ENCODE measurements at places on chromosomes 12 and 14.

DNA sequence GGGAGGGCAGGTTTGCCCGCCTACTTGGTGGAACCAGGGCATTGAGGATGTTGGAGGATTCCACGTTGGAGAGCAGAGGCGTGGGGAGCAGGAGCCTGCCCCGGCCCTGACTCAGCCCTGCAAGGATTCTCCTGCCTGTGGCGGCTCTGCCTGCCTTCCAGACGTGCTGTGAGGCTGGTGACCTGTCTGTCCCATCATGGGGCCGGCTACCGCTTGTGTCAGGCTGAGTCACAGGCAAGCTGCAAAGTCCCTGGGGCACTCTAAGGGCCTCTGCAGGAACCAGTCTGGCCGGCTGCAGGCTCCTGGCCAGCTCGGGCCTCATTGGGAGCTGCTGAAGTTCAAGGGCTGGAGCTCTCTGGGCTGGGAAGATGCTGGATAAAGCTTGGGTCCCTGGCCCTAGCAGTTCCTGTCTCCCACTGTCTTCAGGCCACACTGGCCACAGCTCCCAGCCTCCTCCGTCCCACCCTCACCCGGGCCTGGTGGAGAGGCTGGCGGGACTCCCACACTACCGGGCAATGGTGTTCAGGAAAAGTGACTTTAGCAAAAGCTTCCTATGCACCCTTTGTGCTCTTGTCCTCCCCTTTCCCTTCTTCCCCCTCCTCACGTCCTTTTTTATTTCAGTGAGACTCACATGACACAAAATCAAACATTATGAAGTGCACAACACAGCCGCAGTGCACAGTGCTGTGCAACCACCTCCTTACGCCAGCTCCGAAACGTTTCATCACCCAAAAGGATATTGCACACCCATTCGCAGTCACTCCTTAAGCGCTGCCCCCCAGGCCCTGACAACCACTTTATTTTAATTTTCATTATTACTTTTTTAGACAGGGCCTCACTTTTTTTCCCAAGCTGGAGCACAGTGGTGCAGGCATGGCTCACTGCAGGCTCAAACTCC lies 22.0 kb upstream of the ULK1 start:
- DNase-seq, result no peak

GRCh38 chr14:54593860-54594259 lies 26.9 kb downstream of the SAMD4A start:
- no peak for DNase-seq

DNA sequence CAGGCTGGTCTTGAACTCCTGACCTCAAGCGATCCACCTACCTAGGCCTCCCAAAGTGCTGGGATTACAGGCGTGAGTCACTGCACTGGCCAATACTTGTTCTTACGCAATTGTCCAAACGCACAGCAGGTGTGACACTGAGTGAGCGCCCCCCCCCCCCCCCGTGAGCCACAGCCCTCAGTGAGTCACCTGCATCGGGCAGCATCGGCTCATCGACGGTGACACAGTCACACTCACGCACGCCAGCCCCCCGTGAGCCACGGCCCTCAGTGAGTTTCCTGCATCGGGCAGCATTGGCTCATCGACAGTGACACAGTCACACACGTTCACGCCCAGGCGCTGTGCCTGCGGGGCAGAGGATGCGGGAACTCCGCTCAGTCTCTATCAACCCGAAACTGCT lies 42.5 kb downstream of the GALNT9 start:
- no peak for DNase-seq

GRCh38 chr14:54332490-54332889 lies 64.3 kb upstream of the CDKN3 start:
- DNase-seq, result no peak

DNA sequence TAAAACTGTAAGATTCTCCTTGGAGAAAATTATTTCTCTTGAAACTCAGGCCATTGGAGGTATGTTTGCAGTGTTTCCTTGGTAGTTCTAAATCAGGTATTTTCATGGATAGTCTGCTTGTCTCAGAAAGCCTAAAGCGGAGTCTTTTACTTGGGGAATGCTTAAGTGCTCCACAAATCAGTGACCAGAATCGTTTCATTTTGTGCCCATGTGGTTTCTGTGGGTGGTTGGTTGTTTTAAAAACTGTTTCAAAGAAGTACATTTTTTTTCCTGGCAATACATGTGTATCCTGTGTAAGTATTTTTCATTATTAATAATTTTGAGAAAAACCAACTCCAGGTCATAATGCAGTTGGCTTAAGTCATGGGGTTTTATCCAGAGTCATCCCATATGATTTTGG lies 33.6 kb downstream of the CCDC91 start:
- DNase-seq, result no peak
